Left lobe of liver (tissue), 2 donors: ENCODE measurements at places on chromosomes 12 and 14.

DNA sequence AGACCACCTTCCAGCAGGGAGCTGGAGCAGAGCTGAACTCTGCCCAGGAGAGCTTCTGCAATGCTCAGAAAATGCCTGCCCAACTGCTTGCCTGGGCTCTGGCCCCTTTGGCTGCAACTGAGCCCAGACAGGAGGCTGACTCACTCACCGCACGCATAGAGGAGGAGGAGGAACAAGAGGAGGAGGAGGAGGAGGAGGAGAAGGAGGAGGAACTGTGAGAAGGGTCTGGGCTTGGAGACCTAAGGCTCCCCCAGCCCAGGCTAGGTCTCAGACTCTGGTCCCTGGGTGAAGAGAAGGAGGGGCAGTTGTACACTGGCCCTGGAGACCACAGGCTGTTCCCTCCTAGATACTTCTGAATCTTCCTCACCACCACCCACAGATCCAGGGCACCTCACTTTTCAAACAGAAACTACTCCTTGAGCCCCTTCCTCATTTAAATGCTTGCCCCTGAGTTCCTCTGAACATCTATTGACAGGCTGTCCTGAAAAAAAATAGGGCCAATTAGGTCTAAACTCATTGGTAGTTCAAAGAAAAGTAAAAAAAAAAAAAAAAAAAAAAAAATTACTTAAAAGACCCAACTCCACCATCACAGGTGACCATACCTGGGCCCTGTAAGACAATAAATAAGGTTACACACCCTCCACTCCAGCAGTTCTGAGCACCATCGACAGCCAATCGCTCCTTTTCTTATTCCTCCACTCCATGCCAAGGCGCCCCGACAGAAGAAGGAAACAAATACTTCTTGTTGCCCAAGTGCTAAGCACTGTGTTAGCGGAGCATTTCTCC lies 674 bp downstream of the VDR start:
- no peak for DNase-seq

DNA sequence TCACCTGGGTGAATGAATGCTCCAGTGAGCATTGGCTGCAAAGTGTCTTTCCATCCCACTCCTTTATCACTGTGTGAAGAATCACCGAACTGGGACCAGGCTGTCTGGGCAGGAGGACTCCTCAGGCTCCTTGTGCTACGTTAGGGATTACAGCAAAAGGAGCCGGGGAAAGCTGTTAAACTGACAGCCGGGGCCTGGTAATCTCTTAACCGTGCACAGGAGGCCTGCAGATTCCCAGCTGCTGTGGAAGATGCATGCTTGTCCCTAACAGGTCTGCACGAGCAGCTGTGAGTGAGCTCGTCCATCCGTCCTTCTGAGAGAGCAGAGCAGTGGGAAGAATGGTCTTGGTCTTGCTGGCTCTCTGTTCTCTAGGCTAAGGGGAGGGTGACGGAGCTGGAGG lies 231.5 kb downstream of the AACS start:
- no peak for DNase-seq

DNA sequence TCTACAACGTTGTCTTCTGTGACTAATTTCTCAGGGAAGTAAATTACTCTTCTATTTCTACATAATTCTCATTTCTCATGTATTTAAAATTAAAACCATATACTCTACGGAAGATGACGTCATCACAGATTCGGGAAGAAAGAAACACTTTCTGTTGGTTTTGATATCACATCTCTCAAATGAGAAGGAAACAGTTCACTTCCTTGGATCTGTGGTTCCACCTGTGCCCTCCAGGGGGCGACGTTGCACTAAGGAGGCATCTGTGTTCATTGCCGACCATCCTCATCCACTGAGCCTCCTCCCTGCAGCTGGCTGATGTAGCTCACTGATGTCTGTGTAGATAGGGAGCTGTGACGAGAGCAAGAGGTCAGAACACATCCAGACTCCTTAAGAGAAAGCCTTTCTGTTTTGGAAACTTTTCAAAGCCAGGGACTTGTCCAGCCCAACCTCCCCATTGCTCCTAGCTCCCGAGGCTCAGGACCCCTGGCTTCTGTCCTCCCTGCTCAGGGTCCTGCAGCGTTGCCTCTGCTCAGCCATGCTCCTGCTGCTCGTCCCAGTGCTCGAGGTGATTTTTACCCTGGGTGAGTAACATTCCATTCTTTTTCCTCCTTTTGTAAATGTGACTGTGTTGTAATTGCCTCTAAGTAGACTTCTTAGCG lies 172.7 kb upstream of the OR4E1 start:
- no peak for DNase-seq

- no peak for DNase-seq
Measured at GRCh38 chr12:91620992-91621391, 438.4 kb upstream of the DCN start.

- DNase-seq: no peak
Measured at GRCh38 chr12:72434999-72435398, 162.8 kb downstream of the TRHDE start.

DNA sequence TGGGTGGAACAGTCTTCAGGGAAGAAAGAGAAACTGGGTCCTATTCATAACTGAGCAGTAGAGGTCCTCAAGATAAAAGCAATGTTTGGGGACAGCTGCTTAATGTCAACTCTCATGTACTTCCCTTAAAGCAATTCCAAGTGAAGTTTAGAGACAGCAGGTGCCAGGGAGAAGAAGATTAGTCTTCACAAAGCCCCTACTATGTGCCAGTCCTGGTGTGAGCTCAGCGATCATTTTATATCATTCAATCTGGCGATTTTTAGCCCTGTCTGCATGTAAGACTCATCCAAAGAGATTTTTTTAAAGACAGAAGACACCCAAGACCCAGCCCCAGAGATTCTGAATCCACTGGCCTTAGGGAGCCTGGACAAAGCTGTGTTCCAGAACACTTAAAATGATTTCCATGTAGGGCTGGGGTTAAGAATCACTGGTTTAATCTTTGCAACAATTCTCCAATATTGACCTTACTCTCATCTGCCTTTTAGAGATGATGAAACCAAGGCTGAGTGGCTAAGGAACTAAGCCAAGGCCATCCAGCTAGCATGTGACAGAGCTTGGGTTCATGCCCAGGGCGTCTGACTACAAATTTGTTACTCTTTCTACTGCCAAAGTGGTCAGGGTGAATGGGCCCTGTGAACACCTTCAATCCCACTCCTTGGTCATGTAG lies 404.5 kb upstream of the TBX3 start:
- DNase-seq: peak; percentile 94

- no peak for DNase-seq
Measured at GRCh38 chr12:2231011-2231595, 178.3 kb downstream of the CACNA1C start.

GRCh38 chr12:52413782-52414345 lies 7.7 kb upstream of the KRT82 start:
- DNase-seq: no peak

GRCh38 chr12:110647631-110648040 lies 33.7 kb downstream of the TCTN1 start:
- no peak for DNase-seq

- DNase-seq: no peak
Measured at GRCh38 chr14:71004481-71004880, 97.2 kb downstream of the PCNX1 start.

GRCh38 chr12:69405566-69405865 lies 46.0 kb downstream of the YEATS4 start:
- no peak for DNase-seq

GRCh38 chr14:97306133-97306759 lies 509.1 kb downstream of the VRK1 start:
- no peak for DNase-seq

DNA sequence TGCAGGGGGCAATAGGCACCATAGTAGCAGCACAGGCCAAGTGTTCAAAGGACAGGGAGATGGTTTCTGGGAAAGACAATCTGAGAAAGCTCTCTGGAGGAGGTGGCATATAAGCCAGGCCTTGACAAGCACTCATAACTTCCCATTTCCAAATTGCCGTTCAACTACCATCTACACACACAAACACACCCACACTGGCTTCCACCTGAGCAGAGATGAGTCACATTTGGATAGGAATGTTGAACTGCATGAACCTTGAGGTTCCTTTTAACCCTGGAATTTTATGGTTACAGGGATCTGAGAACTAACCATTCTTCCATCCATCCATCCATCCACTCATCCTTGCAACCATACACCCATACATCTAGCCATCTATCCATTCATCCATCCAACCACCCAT lies 86.6 kb downstream of the KSR2 start:
- DNase-seq: no peak

DNA sequence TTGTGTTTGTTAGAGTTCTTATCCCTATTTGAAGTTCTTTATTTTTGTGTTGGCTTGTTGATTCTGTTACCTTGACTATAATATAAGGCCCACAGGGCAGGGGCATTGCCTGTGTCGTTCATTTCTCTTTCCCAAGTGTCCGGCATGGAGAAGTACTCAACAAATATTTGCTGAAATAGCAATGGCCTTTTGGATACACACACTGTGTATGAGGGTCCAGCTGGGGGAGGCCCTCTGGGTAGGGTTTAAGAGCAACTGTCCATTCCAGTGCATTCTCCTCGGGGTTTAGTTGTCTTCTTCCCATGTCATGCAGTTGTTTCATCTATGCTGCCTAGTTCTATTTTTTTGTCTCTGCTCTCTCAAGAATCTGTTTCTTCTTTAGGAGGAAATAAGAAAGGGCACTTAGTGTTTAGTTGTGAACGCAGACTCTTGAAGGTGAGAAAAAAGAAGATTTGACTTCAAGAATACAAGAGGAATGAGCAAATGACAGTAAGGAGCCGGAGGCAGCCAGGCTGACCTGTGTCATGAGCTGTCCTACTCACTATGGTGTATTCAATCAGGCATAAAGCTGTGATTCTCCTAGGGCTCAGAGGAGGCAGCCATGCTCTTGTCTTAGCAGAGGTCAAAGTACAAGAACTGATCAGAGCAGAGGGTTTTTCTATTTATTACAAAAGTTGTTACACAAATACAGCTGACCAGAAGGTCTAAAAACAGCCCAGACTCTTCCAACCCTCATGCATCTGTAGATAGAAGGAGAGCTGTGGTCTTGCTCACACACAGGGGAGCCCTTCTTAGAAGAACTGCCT lies 10.2 kb downstream of the ERG28 start:
- DNase-seq: no peak

GRCh38 chr12:24850496-24850895 lies 98.4 kb downstream of the BCAT1 start:
- DNase-seq: no peak
